ENCODE measurements at places on chromosomes 1 and 21.

DNA sequence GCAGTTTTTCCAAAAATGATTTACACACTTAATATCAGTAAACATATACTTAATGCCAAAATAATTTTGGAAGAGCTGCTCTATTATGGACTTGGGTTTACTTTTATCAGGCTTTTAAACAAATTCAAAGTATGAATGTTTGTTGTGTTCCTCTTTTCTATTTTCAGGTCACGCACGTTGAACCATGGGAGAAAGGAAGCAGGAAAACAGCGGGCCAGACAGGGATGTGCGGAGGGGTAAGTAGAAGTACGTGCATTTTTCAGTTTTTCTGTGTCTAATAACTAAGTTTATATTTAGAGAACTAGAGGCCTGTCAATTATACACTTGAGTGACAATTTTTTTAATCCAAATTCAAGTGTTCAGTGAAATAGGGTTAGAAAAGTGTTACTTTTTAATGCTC lies 3.4 kb downstream of the PRPF38B start:
- no peak for DNase-seq

DNA sequence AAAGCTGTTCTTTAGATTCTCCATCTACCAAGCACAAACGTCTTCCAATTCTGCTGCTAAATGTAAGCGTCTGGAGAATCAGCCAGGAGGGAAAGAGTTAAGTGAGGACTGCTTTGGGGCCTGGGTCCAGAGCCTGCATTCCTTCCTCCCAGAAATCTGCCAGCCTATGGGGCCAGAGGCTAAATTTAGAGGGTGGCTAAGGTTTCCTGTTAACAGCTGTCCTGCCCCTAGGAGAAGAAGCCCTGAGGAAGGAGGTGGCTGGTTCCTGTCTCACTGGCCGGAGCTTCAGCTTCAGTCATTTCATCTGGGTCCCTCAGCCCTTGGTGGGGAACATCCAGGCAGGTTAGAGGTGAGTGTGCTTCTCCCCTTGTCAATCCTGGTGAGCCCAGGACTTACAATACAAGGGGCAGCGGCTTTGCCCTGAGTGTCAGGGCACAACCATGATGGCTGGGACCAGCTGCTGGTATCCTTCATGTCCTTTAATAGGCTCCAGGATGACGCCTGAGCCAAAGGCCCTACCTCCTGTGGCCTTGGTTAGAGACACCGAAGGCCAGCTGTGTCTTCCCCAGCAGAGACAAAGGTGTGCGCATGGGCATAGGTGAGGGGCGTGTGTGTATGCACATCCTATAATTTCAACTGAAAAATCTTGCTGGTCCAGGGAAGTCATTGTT lies at the start of gene STYXL2:
TSS of gene STYXL2 (plus strand) at position 230 of the 671 bp plus-strand sequence. CDS start 775 bp downstream, outside the sequence.
- DNase-seq, result no peak

DNA sequence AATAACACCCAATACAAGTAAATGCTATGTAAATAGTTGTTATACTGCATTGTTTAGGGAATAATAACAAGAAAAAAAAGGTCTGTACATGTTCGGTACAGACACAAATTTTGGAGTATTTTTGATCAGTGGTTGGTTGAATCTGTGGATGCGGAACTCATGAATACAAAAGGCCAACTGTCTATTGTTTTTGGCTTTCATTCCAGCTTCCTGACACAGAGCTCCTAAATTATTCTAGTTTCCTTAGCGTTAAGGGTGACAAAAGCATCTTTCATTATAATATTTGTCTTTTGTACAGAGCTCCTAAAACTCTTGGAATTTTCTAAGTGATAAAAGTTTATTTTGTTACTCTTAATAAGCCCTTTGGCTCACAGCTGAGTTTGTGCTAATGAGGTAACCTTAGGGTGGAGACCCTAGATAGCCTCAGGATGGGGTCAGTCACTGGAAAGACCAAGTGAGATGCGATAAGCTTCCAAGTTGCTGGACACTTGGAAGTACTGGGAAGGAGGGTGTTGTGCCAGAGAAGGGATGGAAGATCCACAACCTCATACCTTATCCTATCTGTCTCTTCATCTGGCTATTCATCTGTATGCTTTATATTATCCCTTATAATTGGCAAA lies 57.4 kb upstream of the PRRC2C start:
- DNase-seq, result no peak

DNA sequence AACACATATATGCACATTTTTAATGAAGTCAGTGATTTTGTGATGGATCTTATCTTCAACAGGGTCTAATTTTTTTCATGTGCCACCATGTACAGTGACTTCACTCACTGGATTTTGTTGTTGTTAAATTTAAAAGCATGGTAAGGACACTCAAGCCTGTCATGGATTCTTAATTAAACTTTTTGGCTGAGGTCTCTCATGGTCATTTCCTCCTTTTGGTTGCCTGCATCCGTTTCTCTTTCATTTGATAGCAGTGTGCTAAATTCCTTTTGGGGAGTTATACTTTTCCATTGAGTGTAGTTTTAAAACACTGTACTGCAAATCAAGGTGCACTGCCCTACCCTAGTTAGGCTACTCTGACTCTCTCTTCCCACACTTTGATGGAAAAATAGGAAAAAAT lies 13.2 kb upstream of the CRB1 start:
- no peak for DNase-seq

DNA sequence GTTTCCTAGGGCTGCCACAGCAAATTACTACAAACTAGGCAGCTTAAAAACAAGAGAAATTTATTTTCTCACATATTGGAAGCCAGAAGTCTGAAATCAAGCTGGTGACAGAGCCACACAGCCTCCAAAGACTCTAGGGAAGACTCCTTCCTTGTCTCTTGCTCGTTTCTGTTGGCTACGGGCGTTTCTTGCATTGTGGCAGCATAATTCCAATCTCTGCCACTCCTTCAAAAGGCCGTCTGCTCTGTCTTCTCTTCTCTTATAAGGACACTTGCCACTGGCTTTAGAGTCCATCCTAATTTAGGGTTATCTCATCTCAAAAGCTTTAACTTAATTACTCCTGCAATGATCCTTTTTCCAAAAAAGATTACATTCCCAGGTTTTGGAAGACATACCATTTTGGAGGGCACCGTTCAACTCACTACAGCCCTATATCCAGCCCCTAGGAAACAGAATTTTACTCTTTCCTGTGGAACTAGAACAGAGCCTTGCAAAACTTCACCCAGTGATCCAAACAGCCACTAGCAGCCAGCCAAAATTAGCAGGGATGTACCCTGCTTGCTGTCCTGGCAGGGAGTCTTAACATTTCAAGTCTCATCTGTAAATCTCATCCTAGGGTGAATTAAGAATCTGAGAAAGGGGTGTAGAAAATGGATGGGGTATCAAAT lies 9.2 kb downstream of the STYXL2 start:
- DNase-seq, result no peak

DNA sequence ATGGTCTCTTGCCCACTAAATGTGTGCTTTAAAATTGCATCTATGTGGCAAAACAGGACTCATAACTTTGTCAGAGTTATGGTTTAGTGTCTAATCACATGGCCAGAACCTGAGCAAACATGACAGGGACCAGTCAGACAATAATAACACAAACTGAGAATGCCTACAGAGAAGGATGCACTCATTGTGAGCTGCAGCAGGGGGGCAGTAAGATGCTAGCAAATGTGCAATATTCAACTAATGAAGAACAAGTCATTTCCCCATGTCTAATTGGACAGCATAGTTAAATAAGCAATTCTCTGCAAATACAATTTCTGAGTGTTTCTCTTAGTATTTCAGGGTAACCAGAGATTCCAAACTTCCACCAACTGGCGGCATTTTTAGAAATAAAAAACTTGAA lies 30.8 kb downstream of the SPAG17 start:
- DNase-seq, result peak; percentile 3

- DNase-seq, result no peak
Observed at GRCh38 chr1:7393136-7393535, 378.0 kb upstream of the VAMP3 start.

DNA sequence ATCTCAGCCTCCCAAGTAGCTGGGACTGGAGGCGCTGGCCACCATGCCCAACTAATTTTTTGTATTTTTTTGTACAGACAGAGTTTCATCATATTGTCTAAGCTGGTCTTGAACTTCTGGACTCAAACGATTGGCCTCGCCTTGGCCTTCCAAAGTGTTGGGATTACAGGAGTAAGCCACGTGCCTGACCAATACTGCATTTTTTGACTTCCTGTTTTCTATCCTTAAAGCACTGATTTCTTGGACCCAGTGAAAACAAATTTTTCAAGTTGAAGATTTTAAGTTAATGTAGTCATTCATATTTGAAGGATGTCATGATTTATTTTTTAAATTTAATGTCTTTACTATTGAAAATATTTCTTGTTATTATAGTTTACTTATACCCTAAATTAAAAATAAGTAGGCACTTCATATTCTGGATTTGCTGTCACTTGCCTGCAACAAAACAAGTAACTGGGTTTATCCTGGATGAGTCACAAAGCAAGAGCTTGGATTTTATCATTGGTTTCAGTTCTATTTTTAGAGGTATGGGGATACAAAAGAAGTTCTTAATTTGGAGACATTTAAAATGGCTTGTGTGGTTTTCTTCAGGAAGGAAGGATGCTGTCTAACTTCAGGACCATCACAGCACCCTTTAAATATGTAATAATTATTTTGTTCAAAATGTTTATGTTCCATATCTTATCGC lies 2.2 kb upstream of the VPS45 start:
- DNase-seq, result peak; percentile 57

GRCh38 chr1:43994794-43995790 lies 3.7 kb downstream of the CCDC24 start:
- DNase-seq, result peak; percentile 27

DNA sequence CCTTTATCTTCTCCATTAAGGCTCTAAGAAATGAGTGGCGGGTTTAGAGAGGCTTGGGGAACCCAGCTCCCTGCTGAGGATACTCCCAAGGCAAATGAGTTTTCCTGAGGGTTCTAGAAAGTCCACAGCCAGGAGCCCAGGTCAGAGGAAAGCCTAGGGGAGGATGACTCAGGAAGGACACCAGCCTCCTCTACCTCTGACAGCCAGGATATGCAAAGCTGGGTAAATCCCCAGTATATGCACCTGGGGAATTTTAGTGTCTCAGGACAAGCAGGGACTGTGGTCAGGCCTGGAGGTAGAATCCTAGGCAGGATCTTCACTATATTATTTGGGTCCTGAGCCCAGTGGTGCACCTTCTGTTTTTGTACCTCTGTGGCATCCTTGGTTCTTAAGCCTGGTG lies 23.5 kb upstream of the WNT4 start:
- no peak for DNase-seq

GRCh38 chr1:19738076-19738475 lies 61.6 kb downstream of the TMCO4 start:
- DNase-seq, result no peak

- no peak for DNase-seq
Observed at GRCh38 chr21:39077876-39078275, 105.4 kb downstream of the PSMG1 start.

DNA sequence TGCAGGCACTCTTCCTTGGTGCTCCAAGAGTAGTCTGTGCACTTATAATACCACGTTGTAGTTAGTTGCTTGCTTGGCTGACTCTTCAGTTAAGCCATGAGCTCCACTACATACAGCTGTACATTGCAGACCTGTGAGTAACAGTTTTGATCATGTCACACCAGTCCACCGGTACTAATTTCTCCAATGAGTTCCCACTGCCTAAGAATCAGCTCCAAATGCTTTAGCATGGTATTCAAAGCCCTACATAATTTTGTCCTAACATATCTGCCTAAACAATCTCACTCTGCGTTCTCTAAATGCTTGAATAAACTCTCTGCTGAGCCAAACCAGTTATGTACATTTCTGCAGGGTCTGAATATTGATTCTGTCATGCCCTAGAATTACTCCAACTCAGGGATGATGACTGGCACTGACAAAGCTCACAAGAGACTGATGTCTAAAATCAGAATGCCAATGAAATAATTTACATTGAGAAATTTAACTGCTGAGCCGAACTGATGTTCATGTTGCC lies 200.7 kb downstream of the LHX8 start:
- peak; percentile 34 for DNase-seq

DNA sequence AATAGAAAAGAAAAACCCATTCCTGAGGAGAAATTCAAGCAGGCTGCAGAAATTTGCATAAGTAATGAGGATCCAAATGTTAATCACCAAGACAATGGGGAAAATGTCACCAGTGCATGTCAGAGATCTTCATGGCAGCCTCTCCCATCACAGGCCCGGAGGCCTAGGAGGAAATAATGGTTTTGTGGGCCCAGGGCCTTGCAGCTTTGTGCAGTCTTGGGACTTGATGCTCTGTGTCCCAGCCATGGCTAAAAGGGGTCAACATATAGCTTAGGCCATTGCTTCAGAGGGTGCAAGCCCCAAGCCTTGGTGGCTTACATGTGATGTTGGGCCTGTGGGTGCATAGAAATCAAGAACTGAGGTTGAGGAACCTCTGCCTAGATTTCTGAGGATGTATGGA lies 22.7 kb downstream of the RAB3GAP2 start:
- no peak for DNase-seq

- no peak for DNase-seq
Observed at GRCh38 chr1:180908074-180908765, 4.5 kb upstream of the KIAA1614 start.

- DNase-seq, result no peak
Observed at GRCh38 chr1:8602471-8603219, 214.8 kb downstream of the RERE start.

DNA sequence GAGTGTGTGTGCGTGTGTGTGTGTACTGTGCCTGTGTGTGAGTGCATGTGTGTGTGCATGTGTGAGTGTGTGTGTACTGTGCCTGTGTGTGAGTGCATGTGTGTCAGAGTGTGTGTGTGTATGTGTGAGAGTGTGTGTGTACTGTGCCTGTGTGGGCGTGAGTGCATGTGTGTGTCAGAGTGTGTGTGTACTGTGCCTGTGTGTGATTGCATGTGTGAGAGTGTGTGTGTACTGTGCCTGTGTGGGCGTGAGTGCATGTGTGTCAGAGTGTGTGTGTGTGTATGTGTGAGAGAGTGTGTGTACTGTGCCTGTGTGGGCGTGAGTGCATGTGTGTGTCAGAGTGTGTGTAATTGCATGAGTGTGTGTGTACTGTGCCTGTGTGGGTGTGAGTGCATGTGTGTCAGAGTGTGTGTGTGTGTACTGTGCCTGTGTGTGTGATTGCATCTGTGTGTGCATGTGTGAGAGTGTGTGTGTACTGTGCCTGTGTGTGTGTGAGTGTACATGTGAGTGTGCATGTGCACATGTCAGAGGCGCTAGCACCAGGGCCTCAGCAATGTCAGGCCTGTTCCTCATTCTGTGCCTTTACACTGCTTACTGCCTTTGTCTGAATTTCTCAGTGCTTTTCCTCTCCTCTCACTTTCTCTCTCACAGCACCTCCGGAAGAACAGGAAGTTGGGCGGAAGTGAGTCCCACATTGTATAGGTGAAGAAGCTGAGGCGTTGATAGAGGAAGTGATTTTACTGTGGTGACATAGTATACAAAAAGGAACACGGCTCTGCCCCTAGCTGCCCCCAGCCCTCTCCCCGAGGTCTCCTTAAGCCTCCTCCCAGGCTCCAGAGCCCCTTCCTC lies 4.9 kb downstream of the SLC5A9 start:
- DNase-seq, result no peak

- DNase-seq, result peak; percentile 92
Observed at GRCh38 chr1:40267767-40268187, 9.7 kb downstream of the ZMPSTE24 start.

- peak; percentile 73 for DNase-seq
Observed at GRCh38 chr1:16012590-16013219, 5.1 kb downstream of the HSPB7 start.

GRCh38 chr1:46197964-46198811 lies at the start of gene POMGNT1:
Gene POMGNT1, minus strand, starts transcription at chr1:46198434. Its CDS starts 613 bp downstream, at chr1:46197821.
- peak; percentile 71 for DNase-seq

- peak; percentile 56 for DNase-seq
Observed at GRCh38 chr21:37916310-37917051, at the start of gene KCNJ6. Gene KCNJ6, minus strand, starts transcription at chr21:37916457. Its CDS starts 75,775 bp downstream, at chr21:37840682.

Measured in iris pigment epithelial cell (primary cell).